ENCODE measurements at places on chromosomes 6 and 20. TPM values are rescaled to one million over a fixed set of nuclear protein-coding genes. Genes with fewer than 3 reads are reported as not detected.
A peak's percentile ranks its signal among the peaks of the same experiment; 100 is the strongest.

- no peak for DNase-seq
These were observed 55.4 kb downstream of the CEP162 start for GRCh38 chr6:84172080-84172479.

GRCh38 chr6:146700078-146700686 lies 101.4 kb downstream of the ADGB start:
- DNase-seq, result peak; percentile 13

GRCh38 chr6:132259070-132259469 lies 142.2 kb downstream of the MOXD1 start:
- DNase-seq, result peak; percentile 12

DNA sequence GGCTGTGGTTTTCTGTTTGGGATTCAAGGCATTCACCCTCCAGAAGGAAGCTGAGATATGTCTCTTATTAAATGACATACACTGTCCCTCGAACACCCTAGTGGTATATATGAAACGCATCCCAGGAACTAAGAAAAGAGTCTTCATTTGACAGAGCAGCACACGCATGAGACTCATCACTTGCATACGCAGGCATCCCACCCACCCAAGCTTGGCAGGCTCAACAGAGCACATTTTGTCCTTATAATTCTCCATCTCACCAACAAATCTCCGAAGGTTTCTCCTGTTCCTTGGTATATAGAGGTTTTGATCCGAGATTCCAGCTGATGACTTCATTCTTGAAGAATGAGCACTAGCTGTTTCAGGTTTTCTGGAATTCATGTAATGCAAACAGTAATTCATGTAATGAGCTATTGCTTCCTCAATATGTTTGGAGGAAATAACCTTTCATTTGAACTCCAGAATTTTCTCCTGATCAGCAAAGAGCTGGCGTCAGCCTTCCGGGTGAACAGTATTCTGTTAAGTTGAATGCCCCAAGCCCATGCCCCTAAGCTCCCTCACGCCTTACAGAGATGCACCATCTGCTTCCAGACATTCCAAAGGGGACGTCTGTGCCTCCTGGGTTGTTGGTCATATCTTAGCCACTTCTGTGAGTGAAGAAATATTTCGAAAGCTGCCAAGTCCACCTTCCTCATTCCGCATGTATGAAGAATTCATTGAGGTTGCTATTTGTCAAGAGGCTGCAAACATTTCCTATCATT lies 66.0 kb upstream of the CDH4 start:
- DNase-seq, result no peak

DNA sequence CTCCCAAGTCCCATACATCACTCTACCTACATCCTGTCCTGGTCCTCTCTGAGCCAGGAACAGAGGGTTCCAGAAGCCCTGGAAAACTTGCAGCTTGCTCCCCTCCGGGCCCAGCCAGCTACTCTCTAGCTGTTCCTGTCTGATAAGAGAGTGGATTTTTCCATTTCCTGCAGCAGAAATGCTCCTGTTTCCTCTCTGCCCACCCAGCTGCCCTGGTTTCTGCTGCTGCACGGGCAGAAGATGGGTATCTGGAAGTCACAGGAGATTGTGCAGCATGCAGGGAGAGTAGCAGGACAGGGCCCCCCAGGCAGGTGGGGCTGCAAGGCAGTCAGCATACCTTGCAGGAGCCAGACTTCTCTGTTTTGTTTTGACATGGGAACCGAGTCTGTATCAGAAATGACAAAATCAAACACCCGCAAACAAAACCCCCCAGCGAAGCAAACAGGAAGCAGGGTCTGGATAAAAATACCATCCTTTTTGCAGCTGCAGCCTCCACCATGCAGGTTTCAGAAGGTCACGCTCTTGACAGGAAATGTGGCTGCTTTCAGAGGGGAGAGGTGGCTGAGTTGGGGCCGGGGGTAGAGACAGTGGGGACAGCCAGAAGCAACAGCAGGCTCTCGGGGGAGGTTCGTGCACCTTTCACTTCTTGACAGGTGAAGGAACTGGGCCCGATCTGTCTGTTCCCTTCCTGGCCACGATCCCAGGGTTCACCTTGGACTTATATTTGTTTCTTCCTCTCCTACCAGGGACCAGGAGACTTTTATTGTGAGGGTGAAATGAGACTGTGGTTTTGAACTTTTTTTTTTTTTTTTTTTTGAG lies 50.8 kb upstream of the FAM83D start:
- DNase-seq, result no peak

SLC17A1 gene
- not detected for total RNA-seq

GRCh38 chr6:168031411-168031971 lies 34.0 kb downstream of the KIF25 start:
- no peak for DNase-seq

SOX12 gene
- 15.7 TPM for total RNA-seq

LRRN4 gene
- total RNA-seq, result 0.76 TPM

DNA sequence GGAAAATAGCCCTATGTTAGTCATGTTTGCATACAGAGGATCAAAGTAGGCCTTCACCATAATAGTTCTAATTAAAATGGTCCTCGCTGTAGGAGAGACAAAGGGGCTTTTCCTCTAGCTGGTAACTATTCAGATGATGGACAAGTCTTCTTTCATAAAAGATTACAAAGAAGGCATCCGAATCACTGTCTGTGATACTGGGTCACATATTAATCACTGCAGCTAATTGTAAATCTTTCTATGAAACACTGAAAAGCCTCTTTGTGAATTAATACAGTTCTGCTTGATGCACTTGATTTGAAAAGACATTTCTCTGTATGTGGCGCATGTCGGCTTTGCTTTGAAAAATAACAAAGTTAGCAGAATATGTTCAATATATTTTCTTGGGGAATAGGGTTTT lies 520.8 kb downstream of the KIF16B start:
- no peak for DNase-seq

DNA sequence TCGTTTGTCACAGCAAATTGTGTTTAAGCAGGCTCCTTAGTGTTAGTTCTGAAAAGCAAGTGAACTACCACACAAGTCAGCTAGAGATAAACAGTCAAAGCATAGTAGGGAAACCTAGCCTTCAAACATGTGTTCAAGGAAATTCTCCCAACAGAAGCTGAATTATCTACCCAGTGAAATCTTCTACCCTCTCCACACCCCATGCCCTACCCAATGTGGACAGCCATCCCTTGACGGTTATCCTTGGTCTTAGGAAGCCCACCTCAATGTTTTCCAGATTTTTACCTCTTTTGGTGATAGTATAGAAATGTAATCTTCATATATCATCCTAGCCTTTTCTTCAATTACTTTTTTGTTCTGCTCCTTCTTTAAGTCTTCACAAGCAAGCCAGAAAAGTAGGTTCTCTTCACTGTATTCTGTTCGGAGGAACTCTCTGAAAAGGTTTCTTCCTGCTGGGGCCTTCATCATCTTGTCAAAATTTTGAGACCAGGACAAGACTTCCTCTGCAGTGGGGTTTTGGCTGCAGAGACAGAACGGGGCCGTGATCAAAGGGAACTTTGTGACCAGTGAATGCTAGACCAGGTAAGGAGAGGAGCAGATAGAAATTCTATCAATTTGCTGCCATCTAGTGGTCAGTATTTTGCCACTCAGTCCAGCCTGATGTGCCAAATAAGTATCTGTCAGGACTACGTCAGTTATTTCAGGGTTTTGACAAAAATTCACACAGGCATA lies 21.6 kb upstream of the MTRF1L start:
- DNase-seq, result peak; percentile 48

DNA sequence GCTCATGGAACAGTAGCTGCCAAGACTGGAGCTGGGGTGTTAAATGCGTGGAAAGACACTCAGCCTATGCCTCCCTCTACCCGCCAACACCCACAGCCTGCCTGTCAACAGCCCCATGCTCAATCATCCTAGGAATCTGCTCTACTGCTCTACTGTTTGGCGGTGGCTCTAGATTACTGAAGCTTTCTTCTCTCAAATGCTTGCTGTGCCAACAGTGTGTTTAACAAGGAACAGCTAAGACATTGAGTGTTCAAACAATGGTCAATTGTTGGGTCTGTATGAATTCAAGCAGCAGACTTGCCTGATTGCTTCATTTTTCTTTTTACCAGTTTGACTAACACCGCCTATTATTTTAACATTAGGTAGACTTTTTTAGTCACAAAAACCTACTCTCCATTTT lies 258.6 kb downstream of the SOD2 start:
- DNase-seq, result no peak

TMC2 gene
- total RNA-seq, result not detected

GPSM3 gene
- total RNA-seq, result 21.2 TPM

DNA sequence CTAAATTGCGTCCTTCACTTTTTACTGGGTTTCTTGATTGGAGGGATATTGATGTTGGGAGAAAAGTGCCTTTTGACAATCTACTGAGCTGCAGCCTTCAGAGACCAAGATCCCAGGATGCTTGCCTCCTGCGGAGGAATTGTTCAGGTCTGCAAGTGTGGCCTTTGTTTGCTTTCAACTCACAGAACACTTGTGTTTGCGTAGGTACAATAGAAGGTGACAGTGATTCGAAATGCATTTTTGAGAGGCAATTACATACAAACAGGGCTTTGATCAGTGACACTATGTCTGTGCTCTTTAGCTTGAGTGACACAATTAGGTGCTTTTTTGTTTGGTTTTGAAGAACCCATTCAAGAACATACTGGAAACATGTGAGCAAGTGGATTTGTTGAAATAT lies 600.6 kb downstream of the QKI start:
- peak; percentile 51 for DNase-seq

- DNase-seq, result no peak
These were observed 786 bp downstream of the ADRM1 start for GRCh38 chr20:62303340-62304226.

DUSP15 gene
- total RNA-seq, result 2.5 TPM

GRCh38 chr6:143127941-143128680 lies 67.4 kb downstream of the AIG1 start:
- no peak for DNase-seq

GRCh38 chr20:58073945-58074856 lies 154.3 kb downstream of the ANKRD60 start:
- no peak for DNase-seq

DNA sequence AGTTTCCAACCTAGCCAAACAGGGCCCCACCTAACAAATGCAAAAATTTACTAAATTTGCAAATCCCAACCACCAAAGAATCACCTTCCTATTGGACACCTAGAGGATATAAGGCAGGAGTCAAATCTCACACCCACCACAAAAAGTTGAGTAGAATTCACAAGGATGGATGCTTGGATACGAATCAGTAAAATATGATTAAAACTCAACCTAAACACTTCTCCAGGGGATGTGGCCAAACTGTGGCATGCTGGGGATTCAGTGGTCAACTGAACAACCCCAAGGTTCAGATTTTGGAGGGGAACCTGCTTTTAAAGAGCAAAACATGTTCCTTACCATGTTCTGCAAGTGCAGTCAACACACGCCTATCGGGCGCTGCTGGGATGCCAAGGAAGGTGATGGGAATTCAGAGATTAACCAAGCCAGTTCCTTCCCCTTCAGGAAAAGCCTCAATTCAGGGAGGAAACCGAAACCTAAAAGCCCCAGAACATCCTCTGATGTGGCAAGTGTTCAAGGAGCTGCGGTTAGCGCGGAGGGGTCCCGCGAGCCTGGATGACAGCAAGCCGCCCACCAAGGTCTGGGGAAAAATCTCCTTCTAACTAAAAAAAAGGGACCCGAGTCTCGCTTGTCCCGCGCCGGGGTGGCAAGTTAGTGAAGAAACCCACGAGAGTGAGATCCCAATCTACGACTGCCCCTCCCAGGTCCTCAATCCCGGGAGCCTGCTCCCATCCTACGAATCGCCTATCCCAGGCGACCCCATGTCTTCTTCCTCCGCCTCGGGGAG lies 902 bp downstream of the SAMHD1 start:
- DNase-seq, result peak; percentile 59

GRCh38 chr20:37265152-37265551 lies 3.5 kb upstream of the GHRH start:
- no peak for DNase-seq

BCAS1 gene
- not detected for total RNA-seq

- DNase-seq, result no peak
These were observed 42.0 kb upstream of the KIF16B start for GRCh38 chr20:16615199-16615598.

CCN5 gene
- total RNA-seq, result not detected

GRCh38 chr6:132143258-132143657 lies 192.1 kb upstream of the CCN2 start:
- no peak for DNase-seq

- peak; percentile 96 for DNase-seq
These were observed 7.9 kb downstream of the COL9A3 start for GRCh38 chr20:62824476-62825332.

FLRT3 gene
- total RNA-seq, result 3.2 TPM

DNA sequence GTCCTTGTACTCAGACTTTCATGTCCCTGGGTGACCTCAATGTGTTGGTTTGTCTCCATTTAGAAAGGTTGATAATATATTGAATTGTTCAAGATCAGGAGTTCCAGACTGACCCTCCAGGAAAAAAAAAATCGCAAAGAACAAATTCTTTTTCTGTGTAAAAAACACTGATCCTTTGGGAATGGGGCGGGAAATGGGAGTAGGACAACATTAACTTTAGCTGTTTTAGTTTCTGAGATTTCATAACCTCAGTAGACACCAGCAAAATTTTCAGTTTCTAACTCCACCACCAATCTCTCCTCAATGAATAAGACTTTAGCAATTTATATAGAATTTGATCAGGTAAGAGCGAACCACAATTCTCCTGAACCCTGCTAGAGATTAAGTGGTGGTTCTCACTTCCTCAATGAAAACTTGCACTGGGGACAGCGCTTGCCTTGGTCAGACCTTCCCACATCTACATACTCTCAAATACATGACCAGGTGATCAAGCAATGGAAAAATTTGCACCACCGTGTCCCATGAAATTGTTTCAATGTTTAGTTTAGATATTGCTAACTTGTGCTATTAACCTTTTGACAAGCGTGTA lies 231.2 kb upstream of the PLN start:
- DNase-seq, result no peak

DNA sequence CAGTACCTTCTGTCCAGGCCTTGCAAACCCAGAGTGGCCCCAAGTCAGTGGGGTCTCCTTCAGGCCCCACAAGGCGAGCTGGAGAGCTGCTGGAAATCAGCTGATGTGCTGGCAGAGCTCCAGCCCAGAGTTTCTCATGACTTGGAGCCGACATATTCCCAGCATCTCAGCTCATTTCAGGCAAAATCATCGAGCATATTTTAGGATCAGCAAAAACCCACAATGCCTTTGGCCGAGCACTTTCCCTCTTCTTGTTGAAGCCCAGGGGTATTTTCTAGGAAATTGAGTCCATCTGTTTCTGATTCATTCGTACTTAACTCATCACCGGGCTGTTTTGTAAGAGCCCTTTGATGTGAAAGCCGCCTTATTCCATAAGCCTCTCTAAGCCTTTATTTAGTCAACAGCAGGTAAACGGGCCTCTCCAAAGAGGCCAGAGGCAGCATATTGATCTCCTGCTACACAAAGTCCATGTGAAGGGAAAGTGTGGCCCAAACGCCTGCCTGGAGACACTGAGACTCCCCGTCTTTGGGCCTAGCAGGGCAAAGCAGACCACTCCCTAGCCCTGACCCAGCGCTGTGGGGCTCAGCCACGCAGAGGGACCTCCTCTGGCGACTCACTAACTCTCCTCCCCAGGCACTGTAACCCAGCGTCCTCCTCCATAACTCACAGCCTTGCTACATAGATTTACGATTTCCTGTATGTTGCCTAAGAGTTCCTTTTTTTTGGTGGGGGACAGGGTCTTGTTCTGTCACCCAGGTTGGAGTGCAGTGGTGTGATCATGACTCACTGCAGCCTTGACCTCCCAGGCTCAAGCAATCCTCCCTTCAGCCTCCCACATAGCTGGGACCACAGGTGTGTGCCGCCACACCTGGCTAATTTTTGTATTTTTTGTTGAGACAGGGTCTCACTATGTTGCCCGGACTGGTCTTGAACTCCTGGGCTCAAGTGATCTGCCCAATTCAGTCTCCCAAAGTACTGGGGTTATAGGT lies 12.1 kb upstream of the C20orf203 start:
- peak; percentile 35 for DNase-seq

Data from H7 (cell line).